Activated T-cell treated with anti-CD3 and anti-CD28 coated beads for 48 hours (primary cell): ENCODE measurements at places on chromosomes 2 and 18.

GRCh38 chr2:35416391-35417140, 939.0 kb upstream of the CRIM1 start:
- DNase-seq: no peak

DNA sequence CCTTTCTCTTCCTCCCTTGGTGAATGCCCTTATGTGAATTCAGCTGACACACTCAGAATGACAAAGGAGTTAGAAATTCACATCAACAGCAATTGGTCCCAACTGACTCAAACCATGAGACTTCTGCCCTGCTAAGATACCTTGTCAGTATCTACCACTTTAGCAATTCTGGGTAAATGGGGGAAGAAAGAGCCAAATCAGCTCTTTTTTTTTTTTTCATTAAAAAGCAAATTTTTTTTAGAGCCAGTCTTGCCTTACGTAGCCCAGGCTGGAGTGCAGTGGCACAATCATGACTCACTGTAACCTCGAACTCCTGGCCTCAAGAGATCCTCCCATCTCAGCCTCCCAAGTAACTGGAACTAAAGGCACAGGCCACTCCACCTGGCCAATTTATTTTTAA, 1.7 kb upstream of the PPP4R1 start:
- no peak for DNase-seq

- DNase-seq: no peak
Observed at GRCh38 chr2:215698566-215698965, 262.7 kb upstream of the FN1 start.

DNA sequence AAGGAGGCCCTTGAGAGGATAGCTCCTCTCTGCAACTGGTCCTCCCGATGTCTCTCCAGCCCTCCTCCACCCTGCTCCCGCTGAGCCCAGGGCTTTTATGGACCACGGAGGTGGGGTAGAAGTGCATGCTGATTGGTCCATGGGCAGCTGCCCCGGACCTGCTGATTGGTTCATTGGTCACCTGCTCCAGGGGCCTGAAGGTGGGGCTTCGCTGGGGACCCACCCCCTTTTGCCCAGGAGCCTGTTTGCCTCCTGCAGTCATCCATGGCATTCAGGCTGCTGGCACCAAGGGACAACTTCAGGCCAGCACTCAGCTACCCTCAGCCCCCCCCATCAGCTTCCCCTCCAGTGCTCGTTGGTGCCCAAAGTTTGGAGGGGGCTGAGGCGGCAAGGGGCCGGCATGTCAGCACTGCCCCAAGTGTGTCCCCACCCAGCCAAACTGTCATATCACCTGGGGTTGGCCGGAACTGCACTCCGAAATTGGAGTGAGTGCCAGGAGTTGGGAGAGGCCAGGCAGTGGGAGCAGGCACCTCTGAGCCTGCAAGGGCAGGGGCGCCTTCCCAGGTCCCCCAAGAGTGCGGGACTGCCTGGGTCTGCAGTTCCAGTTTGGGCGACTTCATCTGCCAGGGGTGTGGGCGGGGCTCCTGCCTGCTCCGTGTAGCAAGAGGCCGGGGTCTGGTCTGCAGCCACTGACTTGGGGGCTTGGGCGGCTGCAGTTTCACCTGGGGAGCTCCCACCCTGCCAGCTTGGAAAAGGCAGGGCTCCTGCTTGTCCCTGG, 288.9 kb downstream of the RDH14 start:
- no peak for DNase-seq

DNA sequence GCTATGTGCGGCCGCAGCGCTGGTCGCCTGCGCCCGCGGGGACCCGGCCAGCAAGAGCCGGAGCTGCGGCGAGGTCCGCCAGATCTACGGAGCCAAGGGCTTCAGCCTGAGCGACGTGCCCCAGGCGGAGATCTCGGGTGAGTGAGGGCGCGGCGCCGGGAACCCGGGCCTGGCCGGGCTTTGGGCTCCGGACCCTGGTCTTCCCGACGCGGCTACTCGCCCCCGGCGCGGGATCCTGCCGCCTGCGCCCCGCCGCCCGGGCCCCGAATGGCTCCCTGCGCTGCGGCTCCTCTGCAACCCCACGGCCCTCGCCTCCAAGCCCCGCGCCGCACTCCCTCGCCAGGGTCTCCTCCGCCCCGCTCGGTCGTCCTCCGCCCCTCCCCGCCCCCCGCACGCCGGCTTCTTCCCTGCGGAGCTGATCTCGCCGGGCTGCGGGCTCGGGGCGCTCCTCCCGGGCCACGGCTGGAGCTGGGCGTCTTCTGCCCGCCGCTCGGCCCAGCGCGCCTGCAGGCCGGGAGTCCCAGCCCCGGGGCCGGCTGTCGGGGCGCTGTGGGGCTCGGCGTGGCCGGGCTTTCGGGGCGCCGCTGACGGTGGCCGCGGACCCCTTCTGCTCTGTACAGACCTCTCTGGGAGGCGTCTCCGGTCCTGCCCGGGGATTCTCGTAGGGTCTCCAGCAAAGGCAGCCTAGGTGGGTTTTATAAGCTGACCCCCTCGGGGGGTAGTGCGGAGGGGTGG, 652 bp downstream of the GPC1 start:
- no peak for DNase-seq

DNA sequence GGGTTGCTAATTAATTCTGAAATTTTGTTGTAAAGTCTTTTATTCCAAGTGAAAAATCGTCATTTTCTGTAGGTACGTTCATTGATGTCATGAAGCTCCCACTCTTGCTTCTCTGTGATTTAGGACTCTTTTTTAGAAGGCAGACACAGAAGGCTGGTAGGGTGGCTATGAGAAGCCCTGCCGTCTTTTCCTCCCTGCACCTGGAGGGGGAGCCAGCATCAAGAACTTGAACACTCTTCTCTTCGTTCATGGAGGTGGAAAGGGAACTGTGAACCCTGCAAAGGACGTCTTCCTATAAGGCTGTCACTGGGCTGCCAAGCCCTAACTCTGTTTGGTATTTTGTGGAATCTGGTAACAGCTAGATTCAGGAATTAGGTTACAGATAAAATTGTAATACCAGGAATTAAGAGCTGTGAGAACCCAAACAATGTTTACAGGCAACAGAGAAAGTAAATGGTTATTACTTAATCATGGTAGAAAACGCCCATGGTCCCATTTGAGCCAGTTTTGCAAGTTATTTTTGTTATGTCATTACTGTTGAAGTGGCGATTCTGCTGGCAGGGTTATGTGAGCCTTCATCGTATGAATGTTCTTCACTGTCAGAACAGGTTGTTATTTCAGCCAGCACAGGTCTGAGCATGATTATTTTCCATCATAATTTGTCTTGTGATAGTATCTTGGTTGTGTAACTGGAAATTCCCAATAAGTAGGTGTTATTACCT, 112.2 kb downstream of the OSBPL6 start:
- peak; percentile 10 for DNase-seq

DNA sequence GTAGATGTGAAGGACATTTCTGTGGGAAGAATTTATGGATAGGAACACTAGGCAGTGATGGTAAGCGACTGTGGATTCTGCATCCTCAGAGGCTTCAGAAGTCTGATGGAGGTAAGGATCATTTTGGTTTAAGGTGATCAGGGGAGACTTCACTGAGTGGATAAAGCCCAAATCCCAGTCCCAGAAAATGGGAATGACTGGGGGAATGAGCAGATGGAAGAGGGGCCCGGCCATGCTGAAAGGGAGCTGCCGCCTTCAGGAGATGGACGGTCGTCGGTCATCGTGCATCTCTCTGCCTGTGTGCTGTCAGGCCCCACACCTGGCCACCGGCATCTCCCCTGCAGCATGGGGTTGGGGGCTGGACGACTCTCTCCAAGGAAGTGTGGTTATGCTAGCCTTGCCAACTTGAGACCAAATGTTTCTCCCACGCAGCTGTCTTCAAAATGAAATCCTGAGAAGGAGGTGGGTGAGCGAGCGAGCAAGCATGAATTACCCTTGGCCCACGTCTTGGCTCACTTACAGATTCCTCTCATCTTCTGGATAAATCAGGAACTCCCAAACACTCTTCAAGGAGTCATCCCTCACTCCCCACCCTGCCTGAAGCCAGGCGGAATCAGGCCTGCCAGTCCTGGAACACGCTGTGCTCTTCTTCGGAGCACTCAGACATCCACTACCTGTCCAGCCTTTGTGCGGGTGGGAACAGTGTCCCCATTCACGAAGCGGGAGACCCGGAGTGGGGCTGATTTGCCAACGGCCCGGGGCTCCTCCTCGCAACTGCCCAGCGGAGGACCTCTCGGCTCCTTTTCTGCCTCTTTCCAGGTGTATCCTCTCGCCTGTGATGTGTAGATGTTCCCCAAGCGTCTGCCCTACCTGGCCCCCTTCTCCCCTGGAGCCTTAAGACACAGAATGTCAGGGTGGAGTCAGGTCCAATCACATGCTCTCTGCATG, 85.6 kb downstream of the PRKCE start:
- no peak for DNase-seq

DNA sequence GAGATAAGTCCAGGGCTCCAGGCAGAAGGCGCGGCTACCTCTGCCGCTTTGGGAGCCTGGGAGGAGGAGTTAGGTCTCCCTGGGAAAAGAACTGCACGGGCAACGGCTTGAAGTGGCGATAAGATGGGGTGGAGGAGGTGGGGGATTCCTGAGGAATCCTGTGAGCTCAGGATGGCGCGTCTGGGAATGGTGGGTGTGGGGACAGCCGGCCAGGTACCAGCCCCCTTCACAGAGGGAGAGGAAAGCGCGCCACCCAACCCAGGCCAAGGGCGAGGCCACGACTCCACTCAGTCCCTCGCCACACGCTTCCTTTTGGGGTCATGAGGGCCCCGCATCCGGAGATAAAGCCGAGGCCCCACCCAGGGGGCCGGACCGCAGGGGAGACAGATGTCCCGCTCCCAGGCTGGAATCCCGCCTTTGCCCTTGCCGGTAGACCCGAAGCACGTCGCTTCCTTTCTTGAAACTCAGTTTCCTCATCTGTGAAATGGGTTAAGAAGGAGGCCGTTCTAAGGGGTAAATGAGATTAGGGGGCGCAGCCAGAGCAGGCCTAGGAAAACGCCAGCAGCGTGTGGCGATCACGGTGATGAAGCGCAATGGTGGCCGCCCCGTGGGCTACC, 1.7 kb upstream of the CTDSP1 start:
- DNase-seq: peak; percentile 57

GRCh38 chr18:21146016-21146415, 34.4 kb upstream of the ROCK1 start:
- no peak for DNase-seq

DNA sequence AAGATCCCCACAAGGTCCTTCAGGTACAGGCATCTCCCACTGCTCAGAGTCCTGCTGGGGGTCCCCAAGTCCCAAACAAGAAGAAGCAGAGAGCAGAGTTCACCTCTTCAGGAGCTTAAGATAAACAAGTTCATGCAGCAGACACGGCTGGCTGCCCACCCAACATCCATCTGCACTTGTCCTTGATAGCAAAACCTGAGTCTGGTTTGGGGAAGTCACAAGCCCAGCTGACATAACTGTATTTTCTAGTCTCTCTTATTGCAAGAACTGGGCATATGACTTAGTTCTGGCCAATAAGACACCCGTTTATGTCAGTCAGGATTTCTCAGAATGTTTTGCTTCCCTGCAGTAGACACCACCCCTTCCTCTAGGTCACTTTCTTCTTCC, 31.8 kb downstream of the AFF3 start:
- no peak for DNase-seq

- DNase-seq: no peak
Observed at GRCh38 chr2:237594514-237594871, 4.0 kb upstream of the RAB17 start.

DNA sequence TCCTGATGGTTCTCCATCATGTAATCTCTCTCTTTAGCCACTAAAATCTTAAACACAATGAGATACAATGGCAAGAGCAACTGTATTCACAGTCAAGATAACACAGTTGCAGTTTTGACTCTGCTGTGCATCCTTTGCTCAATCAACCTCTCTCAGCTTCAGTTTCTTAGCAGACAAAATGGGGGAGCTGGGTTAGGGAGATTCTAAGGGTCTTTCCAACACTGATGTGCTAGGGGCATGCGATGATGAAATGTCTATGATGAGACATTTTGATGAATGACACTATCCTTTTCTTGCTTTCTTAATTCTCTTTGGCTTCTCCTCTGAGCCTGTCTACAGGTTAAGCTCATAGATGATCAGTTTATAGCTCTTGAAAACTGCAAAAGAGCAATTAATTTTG, 1.1 kb downstream of the SERPINB10 start:
- no peak for DNase-seq

- DNase-seq: no peak
Observed at GRCh38 chr2:9178904-9179571, 27.6 kb upstream of the ASAP2 start.

DNA sequence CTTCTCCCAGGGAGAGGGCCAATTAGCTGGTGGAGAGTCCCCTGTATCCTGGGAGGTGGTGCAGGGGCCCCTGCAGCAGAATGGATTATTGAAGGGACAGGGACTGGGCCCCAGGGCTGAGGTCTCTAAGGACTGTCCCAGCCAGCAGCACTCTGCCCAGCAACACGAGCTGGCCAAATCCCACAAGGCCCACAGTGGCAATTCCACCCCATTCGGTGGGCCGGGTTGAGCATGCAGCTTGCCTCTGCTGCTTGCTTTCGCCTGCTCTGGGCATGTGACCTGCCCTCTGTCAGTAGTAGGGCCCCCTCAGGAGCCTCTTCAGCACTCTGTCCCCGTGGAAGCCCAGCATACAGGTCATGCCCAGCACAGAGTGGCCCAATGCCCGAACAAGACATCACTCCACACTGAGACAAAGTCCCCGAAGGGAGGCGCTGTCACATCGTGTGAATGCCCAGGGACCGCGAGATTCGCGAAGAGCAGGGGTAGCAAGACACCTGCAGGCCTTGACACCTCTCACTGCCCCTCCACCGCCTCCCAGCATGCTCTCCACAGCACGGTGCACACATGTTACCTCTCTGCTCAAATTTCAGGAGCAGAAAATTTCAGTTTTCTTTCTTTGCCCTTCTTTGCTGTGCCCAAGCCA, 65.4 kb downstream of the CRACDL start:
- DNase-seq: no peak

- DNase-seq: no peak
Observed at GRCh38 chr2:5287558-5288334, 404.4 kb upstream of the SOX11 start.

GRCh38 chr2:101302016-101302415, 6.5 kb downstream of the RNF149 start:
- DNase-seq: no peak
